Esophagus squamous epithelium (tissue), 5 donors: ENCODE measurements at places on chromosomes 3 and 15.

DNA sequence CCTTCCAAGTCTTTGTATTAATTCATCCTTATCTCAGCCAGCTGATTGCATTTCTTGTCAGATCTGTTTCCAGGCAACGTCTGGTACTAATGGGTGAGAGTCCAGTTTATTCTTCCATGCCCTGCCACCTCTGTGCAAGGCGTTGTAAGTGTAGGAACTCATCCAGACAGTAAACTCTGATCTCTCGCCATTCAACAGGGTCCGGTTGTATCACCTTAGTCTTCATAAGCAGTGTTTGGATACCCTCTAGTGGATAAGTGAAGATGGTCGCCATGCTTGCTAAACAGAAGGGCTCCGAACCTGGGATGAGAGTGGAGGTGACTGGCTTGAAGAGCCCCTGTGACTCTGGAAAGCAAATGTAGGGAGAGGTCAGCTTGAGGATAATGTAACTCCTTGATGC is 51.6 kb upstream of the CMTM7 start:
- no peak for DNase-seq

- DNase-seq: no peak
These were observed 47.1 kb downstream of the GOLIM4 start for GRCh38 chr3:168048414-168049330.

- no peak for DNase-seq
These were observed 105.9 kb downstream of the DUT start for GRCh38 chr15:48437178-48437577.

DNA sequence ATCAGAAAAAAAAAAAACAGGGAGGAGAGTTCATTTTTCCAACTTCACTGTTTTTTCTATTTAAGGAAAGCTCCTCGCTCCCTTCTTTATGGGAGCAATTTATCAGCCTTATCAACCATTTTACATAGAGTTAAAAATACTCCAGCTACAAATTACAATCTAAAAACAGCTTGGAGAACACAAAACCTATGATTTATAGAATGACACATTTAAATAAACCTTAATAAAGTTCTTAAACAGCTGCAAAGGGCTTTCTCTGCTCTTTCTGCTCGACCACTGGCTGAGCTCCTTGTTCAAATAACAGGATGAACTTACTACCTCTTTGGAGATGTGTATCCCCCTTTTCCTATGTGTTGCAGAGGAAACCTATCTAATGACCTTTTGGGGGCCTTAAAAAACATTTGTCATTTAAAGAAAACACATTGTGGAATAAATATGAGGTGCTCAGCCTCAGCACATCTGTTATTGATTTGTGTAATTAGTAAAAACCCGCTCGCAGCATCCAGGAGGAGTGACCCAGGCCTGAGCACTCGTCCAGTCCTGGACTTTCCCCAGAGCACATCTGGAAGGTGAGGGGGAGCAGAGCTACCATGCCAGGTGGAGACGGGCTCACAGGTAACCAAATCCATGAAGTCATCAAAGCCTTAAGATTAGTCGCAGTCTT is 231.2 kb downstream of the ATP8B4 start:
- no peak for DNase-seq

GRCh38 chr15:69161079-69161877 is 843 bp downstream of the GLCE start:
- DNase-seq: no peak

DNA sequence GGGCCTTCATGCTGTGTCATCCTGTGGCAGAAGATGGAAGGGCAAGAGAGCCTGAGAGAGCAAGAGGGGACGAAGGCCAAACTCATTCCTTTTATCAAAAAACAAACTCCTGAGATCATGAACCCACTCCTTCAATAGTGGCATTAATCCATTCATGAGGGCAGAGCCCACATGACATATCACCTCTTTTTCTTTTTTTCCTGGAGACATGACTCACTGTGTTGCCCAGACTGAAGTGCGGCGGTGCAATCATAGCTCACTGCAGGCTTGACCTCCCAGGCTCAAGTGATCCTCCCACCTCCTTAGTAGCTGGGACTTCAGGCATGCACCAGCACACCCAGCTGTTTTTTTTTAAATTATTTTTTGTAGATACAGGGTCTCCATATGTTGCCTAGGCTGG is 92.0 kb upstream of the RNU6-1 start:
- DNase-seq: no peak

- DNase-seq: no peak
These were observed 515.3 kb downstream of the ZBBX start for GRCh38 chr3:166864473-166865467.

- no peak for DNase-seq
These were observed 153.4 kb upstream of the SMAD3 start for GRCh38 chr15:66912001-66912400.

- DNase-seq: no peak
These were observed 379.7 kb upstream of the PROK2 start for GRCh38 chr3:72164635-72164978.
